Left lung (tissue), 14 donors: ENCODE measurements at places on chromosomes 2 and 18. TPM values are rescaled to one million over a fixed set of nuclear protein-coding genes. Genes with fewer than 3 reads are reported as not detected.

The CFC1 gene
- 9.9 TPM for polyA plus RNA-seq

The SNRNP27 gene
- 68.6 TPM for polyA plus RNA-seq

The GREB1 gene
- 11.5 TPM for polyA plus RNA-seq

DNA sequence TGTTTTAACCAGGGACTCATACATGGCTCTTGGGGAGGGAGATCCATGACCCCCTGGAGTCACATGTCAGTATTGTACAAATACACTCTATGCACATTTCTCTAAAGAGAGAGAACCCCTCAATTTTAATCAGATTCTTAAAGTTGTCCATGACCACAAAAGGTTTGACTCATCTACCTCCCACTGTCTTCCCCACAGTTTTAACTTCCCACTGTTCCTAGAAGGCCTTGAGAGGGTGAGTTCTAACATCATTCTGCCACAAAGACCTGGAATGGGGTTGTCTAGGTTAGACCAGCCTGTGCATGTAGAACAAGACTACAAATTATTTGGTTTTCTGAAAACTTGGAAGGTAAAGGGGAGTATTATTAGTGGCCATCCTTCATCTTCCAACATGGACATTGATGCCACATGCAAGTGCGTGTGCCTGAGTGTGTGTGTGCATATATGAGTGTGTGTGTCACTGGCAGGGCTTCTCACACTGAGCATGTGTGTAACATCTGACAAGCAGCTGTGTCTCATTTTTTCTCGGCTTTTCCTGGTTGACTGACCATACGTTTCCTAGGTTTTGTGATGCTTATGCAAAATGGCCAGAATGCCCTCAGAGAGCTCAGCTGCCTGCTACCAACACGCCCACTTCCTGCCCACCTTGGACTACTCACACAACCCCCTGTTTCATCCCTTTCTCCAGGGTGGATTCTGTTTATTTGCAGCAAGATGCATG lies 94.6 kb upstream of the LGALSL start:
- no peak for DNase-seq
